Renal cortical epithelial cell (primary cell): ENCODE measurements at places on chromosomes 6 and 20. TPM values are rescaled to one million over a fixed set of nuclear protein-coding genes. Genes with fewer than 3 reads are reported as not detected.

Gene CALHM4
- total RNA-seq = not detected in 2 replicates

Gene ECT2L
- total RNA-seq = 0.10 TPM in 1 of 2 replicates, not detected in the other

Gene HSPA12B
- 0.17 TPM in 1 of 2 replicates, not detected in the other for total RNA-seq

Gene DYNLT2
- 0.35 and 0.75 TPM in 2 replicates for total RNA-seq

DNA sequence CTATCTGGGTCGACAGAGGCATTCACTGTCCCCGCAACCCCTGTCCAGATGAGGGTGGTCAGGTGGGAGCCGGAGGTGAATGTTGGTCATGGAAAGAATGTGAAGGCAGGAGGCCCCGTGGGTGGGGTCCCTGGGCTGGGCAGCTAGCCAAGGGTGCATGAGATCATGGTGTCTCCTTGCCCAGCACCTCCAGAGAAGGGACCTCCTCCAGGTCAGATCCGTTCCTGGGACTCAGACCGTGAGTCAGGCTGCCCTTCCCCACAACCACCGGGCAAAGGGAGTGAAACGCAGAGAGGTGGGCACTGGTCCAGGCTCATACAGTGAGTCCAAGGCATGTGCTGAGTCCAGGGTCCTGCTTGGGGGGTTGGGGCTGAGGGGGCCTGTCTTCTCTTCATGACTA is 3.5 kb downstream of the FOXS1 start:
- peak; percentile 88 for DNase-seq

DNA sequence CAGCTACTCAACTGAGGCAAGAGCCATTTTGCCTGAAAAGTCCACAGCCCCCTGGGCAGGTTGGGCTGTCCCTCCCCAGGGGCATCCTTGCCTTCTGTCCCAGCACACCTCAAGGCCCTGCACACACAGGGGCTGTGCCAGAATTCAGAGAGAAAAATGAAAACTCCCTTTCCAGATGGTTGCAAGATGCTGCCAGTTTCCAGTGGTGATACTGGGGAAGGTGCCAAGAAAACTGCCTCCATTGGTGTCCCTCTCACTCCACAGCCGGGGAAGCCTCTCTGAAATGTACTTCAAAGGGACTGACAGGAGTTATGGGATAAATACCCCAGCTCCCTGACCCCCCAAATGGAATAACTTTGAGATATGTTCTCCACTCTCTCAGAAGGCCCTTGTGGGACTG is 154.2 kb upstream of the MAFB start:
- no peak for DNase-seq

- DNase-seq = no peak
Observed at GRCh38 chr20:57484772-57485171, 40.2 kb downstream of the CTCFL start.

DNA sequence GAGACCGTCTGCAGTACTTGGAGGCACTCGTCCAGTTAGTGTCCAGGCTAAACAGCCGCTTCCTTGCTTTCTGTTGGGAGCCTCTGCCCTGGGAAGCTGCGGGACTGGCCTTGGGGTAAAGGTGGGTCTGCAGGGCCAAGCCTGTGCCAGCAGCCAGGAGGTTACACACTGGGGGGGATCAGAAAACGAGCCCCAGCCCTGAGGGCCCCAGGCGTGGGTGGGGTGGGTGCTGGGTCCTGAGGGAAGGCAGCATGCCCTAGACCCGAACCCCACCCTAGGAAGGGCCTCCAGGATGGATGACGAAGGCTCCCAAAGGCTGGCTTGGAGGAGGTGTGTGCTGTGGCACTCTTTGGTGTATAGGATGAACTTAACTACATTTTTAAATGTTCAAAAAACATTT is 335.2 kb downstream of the ZFAND3 start:
- no peak for DNase-seq

GRCh38 chr20:43681468-43681942 is 14.6 kb downstream of the MYBL2 start:
- no peak for DNase-seq
